ENCODE measurements at places on chromosomes 12 and 14.

- DNase-seq: no peak
These were observed 11.0 kb downstream of the ORAI1 start for GRCh38 chr12:121637231-121637914.

DNA sequence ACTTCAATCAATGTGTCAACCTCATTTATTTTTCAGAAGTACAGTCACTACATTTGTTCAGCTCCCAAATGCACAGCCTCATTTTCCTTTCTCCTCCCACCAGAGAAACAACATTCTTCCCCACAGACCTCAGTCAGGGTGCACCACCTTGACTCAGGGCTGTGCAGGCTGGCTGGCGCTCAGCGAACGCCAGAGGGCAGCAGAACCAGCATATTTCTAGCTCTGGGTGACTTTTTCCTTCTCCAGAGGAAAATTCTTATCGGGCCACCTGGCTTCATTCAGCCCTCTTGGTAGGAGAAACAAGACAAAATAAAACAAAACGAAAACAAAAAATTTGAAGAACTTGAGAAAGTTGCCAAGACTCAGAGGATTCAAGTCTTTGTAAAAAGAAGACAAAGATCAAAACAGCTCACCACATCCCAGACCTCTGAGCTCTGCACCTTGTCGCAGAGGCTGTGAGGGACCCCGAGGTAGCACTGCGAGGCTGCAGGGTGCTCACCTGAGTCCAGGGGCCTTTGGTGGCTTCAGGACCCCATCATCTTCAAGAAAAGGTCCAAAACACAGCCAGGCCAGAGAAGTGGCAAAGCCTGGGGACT lies 33.7 kb downstream of the PAH start:
- DNase-seq: no peak

- DNase-seq: no peak
These were observed 53.5 kb downstream of the IGF1 start for GRCh38 chr12:102426599-102427542.

DNA sequence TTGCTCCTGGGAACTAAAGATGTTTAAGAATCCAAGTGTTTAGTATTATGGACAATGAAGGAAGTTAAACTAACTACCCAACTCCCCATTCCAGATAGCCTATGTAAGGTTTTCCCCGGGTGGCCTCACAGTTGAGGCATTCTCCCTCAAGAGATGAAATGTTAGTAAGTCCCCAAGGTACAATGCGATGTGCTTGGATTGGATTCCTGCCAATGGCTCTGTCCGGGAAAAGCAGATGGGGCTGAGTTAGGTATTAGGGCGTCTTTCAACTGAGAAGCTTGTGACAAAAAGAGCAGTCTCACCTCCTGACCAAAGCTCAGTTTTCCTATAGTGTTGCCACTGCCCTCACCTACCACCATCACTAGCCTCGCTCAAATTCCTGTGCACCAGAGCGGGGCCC lies 64.8 kb upstream of the E2F7 start:
- DNase-seq: no peak

DNA sequence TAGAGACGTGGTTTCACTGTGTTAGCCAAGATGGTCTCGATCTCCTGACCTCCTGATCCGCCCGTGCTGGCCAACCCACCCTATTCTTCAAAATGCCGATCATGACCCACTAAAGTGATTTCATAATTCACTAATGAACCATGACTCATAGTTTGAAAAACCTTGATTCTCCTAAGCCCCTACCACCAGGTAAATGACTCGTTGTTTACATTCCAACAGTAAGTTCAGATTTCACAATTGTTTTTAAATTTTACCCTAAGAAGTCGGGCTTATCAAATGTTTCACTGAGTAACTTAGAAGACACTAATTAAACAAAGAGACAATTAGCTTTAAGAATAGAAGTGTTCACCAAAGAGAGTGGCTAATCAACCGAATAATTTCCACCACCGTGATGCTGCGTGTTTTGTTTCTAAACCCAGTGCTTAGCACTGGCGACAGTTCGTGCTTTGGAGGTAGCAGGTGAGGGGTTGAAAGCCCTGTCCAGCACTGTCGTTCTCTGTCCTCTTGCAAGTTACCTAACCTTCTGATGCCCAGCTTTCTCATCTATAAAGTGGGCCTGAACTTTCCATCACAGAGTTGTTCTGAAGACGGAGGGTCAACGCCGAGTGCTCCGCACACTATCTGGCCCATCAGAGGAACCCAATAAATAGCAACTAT lies 136.5 kb downstream of the NTF3 start:
- no peak for DNase-seq

DNA sequence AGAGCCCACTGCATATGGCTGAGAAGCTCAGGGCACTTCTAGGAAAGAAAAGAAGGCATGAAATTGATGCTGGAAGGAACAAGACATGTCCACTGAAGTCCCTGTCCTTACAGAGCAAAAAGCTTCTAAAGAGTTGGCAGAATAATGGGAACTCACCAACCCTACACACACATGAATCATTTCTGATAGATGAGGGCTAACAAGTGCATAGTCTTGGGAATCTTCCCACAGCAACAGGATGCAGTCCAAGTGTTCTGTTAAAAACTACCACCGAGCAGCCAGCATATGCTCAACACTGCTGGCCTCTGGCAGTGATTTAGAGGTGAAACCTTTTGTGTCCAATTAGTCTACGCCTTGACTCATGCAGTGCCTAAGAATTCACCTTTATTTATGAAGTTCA lies 44.8 kb downstream of the RHOJ start:
- no peak for DNase-seq

GRCh38 chr12:17577405-17577804 lies 512.6 kb downstream of the RERGL start:
- no peak for DNase-seq

Data from SK-N-MC (cell line).